ENCODE measurements at places on chromosomes 2 and 18. TPM values are rescaled to one million over a fixed set of nuclear protein-coding genes. Genes with fewer than 3 reads are reported as not detected.

DNA sequence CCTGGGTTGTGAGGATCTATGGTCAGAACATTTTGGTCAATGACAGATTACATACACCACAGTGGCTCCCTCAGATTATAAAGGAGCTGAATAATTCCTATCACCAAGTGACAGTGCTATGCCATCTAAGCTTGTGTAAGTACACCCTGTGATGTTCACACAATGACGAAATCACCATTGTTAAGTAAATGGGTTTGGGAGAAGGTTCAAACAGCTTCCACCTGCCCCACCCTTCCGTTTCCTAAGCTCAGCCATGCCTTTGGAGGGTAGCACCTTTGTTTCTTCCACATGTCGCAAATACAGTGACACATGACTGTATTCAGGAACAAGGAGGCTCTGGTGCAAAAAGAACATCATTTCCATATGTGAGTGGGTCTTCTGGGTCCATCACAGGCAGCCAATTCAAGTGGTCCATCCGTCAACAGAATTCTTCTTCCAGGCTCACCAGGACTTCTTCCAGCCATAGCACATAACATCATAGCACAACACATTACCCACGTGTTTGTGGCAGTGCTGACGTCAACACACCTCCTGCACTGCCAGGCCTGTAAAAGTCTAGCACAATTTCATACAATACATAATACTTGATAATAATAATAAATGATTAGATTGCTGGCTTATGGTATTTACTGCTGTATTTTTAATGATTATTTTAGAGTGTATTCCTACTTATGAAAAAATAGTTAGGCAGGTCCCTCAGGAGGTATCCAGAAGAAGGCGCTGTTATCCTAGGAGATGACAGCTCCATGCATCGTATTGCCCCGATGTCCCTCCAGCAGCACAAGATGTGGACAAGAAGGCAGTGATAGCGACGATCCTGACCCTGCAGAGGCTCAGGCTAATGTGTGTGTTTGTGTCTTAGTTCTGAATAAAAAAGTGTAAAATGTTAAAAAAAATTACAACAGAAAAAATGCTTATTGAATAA is 264.8 kb downstream of the ANAPC1 start:
- no peak for DNase-seq

- DNase-seq, result peak; percentile 27
Observed at GRCh38 chr2:12718015-12718671, 1.4 kb downstream of the TRIB2 start.

GRCh38 chr2:70463581-70463980 is 90.0 kb downstream of the TGFA start:
- DNase-seq, result no peak

GRCh38 chr2:20144196-20144595 is 80.7 kb downstream of the SDC1 start:
- no peak for DNase-seq

DNA sequence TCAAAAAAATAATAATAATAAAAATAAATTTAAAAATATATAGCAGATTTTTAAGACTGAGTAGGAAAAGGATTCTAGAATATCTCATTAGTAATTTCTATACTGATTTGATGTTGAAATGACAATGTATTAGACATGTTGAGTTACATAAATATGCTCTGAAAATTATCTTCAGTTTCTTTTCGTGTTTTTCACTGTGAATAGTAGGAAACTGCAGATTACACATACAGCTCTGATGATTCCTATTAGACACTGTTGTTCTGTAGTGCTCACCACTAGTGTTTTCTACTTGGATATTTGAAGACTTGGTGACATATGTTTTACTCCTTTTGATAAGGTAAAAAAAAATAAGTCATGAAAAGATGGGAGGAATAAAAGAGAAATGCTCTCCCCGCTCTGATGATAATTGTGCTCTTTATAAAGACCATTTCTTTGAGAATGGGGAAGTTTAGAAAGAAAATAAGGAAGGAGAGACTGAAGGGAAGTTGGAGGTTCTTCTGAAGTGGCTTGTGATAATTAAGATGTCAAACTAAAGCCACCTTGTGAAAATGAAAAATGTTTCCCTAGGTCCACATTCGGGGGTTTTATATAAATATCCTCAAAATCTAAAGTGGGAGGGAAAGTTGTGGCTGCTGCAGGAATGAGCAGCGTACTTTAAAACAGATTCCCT is 52.9 kb downstream of the SLC9A2 start:
- DNase-seq, result no peak

GRCh38 chr2:176111846-176112374 is 4.7 kb upstream of the HOXD10 start:
- no peak for DNase-seq

GRCh38 chr2:219570194-219570923 is 980 bp downstream of the OBSL1 start:
- peak; percentile 19 for DNase-seq

DNA sequence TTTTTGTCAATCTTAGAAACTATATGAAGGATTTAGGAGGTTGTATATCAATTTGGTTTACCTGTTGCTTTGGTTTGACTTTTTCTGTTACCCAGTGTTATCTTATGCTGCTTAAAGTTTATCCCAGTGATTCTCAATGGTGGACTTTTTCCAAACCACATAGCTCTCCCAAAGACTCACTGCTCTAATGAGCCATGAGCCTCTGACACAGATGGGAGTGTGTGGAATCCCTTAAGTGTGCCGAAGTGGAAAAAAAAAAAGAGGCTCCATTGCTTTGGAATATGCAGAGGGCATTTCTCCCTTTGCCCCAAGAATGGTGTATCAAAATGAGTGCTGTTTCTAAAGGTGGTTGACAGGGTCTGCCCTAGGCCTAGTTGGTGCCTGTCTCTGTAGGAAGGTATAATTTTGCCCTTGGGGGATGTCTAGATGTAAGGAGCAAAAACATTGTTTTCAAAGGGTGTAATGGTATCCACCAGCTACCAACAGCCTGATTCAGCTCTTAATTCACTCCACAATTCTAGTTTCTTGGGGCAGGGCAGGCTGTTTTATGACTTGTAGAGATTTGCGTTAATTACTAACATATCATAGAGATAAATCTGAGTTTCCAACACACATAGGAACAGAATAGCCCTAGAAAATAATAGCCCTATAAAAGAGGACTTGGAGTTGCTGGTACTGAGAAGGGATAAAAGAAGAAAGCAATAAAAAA is 64.3 kb upstream of the CYP26B1 start:
- DNase-seq, result peak; percentile 75

STK16 gene
- total RNA-seq, result 44.4 TPM

GRCh38 chr2:70726947-70727725 is 40.9 kb downstream of the ADD2 start:
- DNase-seq, result peak; percentile 11

GRCh38 chr2:40285391-40285790 is 166.5 kb downstream of the SLC8A1 start:
- DNase-seq, result no peak

DNA sequence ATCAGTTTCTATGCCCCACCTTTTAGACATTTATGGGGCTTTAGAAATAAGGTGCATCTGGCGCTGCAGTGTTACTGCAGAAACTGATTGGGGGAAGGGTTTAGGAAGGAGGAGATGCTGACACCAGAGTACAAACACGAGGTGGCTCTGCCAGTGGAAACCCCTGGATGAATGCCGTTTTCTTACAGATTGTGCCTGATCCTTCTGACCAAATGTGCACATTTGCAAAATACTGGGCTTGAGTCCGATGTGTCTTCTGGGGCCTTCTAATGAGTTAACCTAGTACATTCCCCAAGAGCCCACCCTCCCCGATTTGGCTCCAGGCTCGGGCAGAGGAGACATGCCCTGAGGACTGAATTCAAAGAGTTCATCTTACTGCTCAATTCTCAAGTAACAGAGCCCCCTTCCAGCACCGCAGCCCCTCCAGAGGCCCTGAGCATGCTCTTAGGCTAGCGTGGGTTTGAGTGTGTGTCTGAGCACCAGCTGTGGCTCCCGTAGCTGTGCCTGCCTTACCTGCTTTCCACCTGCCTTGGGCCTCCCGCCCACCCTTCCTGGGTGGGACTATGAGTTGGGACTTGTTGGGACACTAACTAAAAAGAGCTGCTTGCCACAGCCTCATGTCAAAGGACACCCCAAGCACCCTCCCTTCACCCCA is 116.7 kb upstream of the COPS8 start:
- DNase-seq, result no peak

KCTD18 gene
- total RNA-seq, result 12.8 TPM

DNA sequence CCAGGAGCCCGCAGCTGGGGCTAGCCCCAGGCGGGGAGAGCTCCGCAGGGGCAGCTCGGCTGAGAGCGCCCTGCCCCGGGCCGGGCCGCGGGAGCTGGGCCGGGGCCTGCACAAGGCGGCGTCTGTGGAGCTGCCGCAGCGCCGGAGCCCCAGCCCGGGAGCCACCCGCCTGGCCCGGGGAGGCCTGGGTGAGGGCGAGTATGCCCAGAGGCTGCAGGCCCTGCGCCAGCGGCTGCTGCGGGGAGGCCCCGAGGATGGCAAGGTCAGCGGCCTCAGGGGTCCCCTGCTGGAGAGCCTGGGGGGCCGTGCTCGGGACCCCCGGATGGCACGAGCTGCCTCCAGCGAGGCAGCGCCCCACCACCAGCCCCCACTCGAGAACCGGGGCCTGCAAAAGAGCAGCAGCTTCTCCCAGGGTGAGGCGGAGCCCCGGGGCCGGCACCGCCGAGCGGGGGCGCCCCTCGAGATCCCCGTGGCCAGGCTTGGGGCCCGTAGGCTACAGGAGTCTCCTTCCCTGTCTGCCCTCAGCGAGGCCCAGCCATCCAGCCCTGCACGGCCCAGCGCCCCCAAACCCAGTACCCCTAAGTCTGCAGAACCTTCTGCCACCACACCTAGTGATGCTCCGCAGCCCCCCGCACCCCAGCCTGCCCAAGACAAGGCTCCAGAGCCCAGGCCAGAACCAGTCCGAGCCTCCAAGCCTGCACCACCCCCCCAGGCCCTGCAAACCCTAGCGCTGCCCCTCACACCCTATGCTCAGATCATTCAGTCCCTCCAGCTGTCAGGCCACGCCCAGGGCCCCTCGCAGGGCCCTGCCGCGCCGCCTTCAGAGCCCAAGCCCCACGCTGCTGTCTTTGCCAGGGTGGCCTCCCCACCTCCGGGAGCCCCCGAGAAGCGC is 15.0 kb upstream of the GMPPA start:
- DNase-seq, result no peak

- DNase-seq, result no peak
Observed at GRCh38 chr2:112032224-112032586, 22.9 kb upstream of the TMEM87B start.

DNA sequence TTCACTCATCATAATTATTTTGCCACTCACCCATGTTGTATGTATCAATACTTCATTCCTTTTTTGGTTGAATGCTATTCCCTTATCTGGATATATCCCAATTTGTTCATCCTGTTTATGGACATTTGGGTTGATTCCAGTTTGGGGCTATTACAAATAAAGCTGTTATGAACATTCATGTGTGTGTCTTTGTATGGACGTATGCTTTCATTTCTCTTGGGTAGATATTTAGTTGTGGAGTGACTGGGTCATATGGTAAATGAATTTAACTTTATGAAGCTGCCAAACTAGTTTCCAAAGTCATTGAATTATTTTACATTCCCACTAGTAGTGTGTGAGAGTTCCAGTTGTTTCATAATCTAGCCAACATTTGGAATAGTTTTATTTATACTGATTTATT is 2.7 kb downstream of the FAM228B start:
- no peak for DNase-seq

- DNase-seq, result no peak
Observed at GRCh38 chr18:70620837-70621612, 332.2 kb downstream of the SOCS6 start.

TNFAIP6 gene
- total RNA-seq, result 2.2 TPM

DNA sequence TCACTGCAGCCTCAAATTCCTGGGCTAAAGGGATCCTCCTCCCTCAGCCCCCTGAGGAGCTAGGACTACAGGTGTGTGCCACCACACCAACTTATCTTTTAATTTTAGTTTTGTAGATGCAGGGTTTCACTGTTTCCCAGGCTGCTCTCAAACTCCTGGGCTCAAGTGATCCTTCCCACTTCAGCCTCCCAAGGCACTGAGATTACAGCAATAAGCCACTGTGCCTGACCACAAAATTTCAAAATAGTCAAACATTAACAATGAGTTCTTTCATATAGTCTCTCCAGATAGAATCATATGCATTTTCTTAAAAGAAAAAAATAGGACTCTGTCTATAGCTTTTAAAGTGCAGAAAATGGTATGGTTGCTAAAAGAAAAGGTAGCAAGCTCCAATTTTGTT is 24.9 kb upstream of the PID1 start:
- no peak for DNase-seq

- DNase-seq, result peak; percentile 58
Observed at GRCh38 chr2:173854840-173855239, 110.3 kb downstream of the SP3 start.

GRCh38 chr18:916562-916961 is 11.9 kb downstream of the ADCYAP1 start:
- no peak for DNase-seq

GRCh38 chr2:20079546-20080115 is 28.2 kb upstream of the LAPTM4A start:
- no peak for DNase-seq

DNA sequence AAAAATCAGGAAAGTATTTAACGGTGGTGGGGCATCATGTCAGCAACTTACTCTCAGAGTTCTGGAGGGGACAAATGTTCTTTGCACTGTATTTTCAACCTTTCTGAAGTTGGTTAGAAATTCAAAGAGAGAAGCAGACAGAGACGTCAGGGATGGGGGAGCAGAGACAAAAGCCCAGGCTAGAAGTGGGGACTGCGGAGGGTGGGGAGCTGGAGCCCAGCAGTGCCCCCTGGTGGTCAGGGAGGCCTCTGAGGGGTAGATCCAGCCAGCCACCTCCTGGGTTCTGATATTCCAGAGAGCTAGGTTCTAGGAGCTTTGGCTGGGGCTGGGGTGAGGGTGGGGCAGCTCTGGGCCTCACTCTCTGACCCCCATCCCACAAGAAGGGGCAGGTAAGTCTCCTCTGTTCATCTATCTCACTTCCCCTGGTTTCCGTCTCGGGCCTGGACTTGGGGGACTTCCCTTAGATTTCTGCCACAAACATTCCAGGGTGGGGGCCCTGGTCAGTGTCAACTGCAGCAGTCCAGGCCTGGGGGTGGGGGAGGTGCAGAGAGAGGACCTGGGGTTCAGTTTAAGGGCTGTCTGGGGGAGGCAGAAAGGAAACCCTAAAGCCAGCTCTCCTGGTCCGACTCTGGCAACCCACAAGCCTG is 8.9 kb downstream of the TNS1 start:
- peak; percentile 45 for DNase-seq

POTEI gene
- total RNA-seq, result not detected

STARD6 gene
- total RNA-seq, result 0.28 TPM
